ENCODE measurements at places on chromosomes 11 and 22.
A peak's percentile ranks its signal among the peaks of the same experiment; 100 is the strongest.

DNA sequence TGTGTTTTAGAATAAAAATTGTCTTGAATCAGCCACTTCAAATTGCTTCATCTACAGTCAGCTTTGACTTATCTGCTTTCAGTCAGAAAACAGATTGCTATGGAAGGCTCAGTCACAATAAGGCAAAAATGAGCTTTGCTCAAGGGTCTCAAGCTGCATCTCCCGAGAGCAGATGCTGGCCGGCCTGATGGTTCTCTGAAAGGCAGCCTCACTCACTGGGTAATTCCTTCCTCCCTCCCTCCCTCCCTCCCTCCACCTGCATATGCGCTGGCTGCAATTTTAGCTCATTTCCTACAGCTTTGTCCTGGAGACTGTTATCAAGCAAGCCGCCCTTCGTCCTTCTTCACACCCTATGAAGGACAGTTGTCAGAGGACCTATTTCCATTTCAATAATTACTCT is 1.6 kb upstream of the IZUMO1R start:
- peaks cover 52% of the 10 kb centered on the region for H3K27me3 ChIP-seq
- H3K4me1 ChIP-seq = no peaks in the 10 kb centered on the region
- H3K36me3 ChIP-seq = no peaks in the 10 kb centered on the region
- no peak for DNase-seq

DNA sequence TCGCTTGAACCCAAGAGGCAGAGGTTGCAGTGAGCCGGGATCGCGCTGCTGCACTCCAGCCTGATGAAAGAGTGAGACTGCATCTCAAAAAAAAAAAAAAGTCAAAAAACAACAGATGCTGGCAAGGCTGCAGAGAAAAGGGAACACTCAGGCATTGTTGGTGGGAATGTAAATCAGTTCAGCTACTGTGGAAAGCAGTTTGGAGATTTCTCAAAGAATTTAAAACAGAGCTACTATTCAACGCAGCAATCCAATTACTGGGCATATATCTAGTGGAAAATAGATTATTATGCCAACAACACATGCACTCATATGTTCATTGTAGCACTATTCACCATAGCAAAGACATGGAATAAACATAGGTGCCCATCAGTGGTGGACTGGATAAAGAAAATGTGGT is 89.7 kb downstream of the EFCAB6 start:
- H3K36me3 ChIP-seq = peaks cover 2% of the 10 kb centered on the region
- peaks cover 11% of the 10 kb centered on the region for H3K27me3 ChIP-seq
- no peaks in the 10 kb centered on the region for H3K4me1 ChIP-seq
- no peak overlapping the region for H3K4me3 ChIP-seq
- H3K27ac ChIP-seq = no peak overlapping the region
- no peak for DNase-seq

GRCh38 chr11:73126804-73127480 is 15.2 kb downstream of the FCHSD2 start:
- peak overlapping the region; percentile 38 for H3K27ac ChIP-seq
- H3K36me3 ChIP-seq = peaks cover 22% of the 10 kb centered on the region
- no peaks in the 10 kb centered on the region for H3K27me3 ChIP-seq
- no peak overlapping the region for H3K4me3 ChIP-seq
- H3K4me1 ChIP-seq = peaks cover 22% of the 10 kb centered on the region

DNA sequence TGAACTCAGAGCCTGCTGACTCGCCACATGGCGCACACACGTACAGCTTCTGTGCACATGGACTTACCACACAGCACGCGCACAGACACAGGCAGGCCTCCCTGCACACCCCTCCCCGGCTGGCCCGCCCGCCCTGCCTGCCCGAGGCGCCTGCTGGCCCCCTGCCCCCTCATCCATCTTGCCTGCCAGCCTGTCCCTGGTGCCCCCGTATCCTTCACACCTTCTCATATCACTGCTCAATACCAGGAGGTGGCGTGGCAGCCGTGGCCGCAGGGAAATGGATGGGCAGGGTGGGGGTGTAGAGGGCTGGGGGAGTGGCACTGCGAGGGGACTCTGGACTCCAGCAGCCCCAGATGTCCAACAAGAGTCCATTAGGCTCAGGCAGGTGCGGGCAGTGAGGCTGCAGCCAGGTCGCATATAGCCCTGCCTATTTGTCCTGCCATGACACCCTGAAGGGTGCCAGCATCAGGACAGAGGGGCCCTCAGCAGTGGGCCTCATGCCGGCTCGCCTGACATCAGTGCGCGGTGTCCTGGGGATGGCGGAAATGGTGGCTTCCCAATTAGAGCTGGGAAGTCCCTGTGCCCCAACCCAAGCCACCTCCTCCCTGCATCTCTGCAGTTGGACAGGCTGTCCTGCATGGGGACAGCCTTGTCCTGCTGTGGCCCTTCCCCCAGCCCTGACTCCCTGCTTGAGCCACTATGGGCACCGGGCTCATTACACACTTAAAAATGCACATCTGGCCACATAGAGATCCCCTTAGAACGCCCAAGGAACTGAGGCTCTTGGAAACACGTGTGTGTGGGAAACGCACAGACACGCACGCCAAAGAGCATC is 2.0 kb upstream of the TBX10 start:
- no peak overlapping the region for H3K27ac ChIP-seq
- no peak for DNase-seq
- peaks cover 2% of the 10 kb centered on the region for H3K36me3 ChIP-seq
- H3K4me3 ChIP-seq = no peak overlapping the region
- no peaks in the 10 kb centered on the region for H3K27me3 ChIP-seq
- H3K4me1 ChIP-seq = peaks cover 8% of the 10 kb centered on the region

GRCh38 chr11:134575504-134576230 is 163.6 kb upstream of the B3GAT1 start:
- H3K27ac ChIP-seq = no peak overlapping the region
- no peaks in the 10 kb centered on the region for H3K4me1 ChIP-seq
- no peak overlapping the region for H3K4me3 ChIP-seq

DNA sequence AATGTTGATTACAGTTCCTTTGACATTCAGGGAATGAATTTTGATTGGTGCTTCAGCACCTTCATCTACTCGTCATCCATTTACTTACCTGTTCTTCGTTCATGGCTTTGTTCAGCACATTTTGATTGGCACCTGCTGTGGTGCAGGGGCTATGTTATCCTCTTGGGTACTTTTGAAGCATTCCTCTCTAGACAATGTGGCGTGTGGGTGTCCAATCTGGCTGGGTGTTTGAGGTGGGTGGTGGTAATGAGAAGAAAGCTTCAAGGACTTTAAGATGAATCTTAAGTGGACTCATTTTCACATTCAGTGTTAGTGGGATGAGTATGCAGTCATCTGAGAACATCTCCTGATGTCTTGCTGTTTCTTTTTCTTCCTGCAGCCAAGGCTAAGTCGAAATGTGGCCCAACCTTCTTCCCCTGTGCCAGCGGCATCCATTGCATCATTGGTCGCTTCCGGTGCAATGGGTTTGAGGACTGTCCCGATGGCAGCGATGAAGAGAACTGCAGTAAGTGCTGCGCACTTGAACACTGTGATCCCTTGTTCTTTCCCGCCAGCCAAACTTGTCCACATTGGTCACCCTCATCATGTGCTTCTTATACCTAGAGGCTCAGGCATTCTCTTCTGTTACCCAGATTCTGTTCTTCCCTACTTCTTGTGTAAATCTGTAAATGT is 137.5 kb downstream of the LDLRAD3 start:
- no peak for DNase-seq
- peaks cover 26% of the 10 kb centered on the region for H3K27me3 ChIP-seq
- no peaks in the 10 kb centered on the region for H3K4me1 ChIP-seq

- peaks cover 2% of the 10 kb centered on the region for H3K4me1 ChIP-seq
- DNase-seq = no peak
- peaks cover 20% of the 10 kb centered on the region for H3K27me3 ChIP-seq
- H3K27ac ChIP-seq = no peak overlapping the region
- no peak overlapping the region for H3K4me3 ChIP-seq
Measured at GRCh38 chr11:35826949-35827348, 116.9 kb upstream of the LDLRAD3 start.

GRCh38 chr11:122436188-122436555 is 219.3 kb upstream of the UBASH3B start:
- H3K4me3 ChIP-seq = no peak overlapping the region
- H3K4me1 ChIP-seq = no peaks in the 10 kb centered on the region
- peaks cover 17% of the 10 kb centered on the region for H3K27me3 ChIP-seq

- no peak overlapping the region for H3K27ac ChIP-seq
- H3K4me3 ChIP-seq = no peak overlapping the region
- no peak for DNase-seq
- peaks cover 15% of the 10 kb centered on the region for H3K27me3 ChIP-seq
Measured at GRCh38 chr11:126147208-126148111, 64.0 kb downstream of the RPUSD4 start.

DNA sequence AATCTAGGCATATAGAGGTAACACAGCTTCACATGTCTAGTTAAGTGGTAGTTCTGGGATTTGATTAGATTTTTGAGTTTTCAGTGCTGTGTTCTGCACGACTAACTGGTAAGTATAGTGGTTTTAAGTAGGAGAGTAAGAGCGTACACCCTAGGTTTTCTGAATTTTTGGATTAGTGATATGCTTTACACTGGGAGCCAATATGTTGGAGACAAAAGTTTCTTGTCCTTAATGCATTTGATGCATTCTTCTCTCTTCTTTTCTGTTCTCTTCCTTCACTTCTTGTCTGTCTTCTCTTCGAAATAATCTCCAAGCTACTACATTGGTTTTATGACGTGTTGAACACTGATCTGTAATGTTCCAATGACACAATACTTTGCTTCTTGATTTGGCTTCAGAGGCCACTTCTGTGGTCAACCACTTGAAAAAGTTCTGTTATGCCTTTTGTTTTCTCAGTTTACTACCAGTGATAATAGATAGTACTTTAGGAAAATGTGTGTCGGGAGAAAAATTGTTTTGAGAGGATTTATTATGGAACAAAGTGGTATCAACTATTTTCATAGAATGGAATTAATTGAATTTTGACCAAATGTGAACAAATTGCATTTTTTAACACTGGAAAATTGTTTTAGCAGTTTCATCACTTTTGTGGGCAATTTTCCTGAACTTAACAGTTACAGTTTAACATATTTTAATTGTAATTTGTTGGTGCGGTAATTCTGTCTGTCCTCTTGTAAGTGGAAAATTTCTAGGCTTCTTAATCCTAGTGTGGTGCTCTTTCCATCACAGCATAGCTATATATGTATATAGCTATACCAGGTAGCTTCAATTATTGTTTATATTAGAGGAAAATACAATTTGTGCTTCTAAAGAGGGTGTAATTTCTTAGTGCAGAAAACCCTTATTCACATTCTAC is 2.6 kb downstream of the PDE3B start:
- H3K4me3 ChIP-seq = peak overlapping the region; percentile 97
- peaks cover 28% of the 10 kb centered on the region for H3K36me3 ChIP-seq
- H3K27me3 ChIP-seq = no peaks in the 10 kb centered on the region
- no peak for DNase-seq
- peaks cover 31% of the 10 kb centered on the region for H3K4me1 ChIP-seq
- H3K27ac ChIP-seq = peak overlapping the region; percentile 90

GRCh38 chr11:66335531-66336233 is 552 bp downstream of the RIN1 start:
- peak overlapping the region; percentile 95 for H3K27ac ChIP-seq
- H3K36me3 ChIP-seq = peaks cover 32% of the 10 kb centered on the region
- H3K27me3 ChIP-seq = no peaks in the 10 kb centered on the region
- H3K4me3 ChIP-seq = peak overlapping the region; percentile 89
- H3K4me1 ChIP-seq = peaks cover 26% of the 10 kb centered on the region

Measured in effector memory CD8-positive, alpha-beta T cell (primary cell).